ENCODE measurements at places on chromosomes 11 and 22.

GRCh38 chr11:2527621-2528291 lies 82.9 kb downstream of the KCNQ1 start:
- DNase-seq, result peak; percentile 15

- no peak for DNase-seq
These were observed 75.7 kb downstream of the SCUBE1 start for GRCh38 chr22:43267332-43267980.

DNA sequence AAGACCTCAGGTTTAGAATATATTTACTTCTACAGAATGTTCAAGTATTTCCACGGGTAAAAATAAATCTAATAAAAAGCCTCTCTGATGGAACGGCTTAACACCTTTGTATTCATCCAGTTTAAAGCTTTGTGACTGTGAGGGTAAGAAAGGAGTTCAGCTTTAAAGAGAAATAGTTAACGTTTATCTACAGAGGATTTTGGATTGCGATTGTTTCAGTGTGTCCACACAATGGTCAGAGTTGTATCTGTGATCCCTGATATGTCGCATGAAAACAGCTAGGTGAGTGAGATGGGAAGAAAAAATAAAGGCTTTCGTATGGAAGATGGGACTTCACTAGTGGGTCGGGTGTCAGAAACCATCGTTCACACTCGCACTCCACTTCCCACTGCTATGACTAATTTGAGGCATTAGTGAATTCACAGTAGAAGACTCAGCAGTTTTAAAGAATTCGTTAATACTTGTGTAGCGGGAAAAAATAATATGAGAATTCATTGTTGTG lies 1.6 kb downstream of the APLP2 start:
- DNase-seq, result no peak

- DNase-seq, result no peak
These were observed 25.6 kb downstream of the PARVB start for GRCh38 chr22:44049486-44050231.

GRCh38 chr22:36759481-36760159 lies 16.3 kb downstream of the IFT27 start:
- DNase-seq, result no peak

DNA sequence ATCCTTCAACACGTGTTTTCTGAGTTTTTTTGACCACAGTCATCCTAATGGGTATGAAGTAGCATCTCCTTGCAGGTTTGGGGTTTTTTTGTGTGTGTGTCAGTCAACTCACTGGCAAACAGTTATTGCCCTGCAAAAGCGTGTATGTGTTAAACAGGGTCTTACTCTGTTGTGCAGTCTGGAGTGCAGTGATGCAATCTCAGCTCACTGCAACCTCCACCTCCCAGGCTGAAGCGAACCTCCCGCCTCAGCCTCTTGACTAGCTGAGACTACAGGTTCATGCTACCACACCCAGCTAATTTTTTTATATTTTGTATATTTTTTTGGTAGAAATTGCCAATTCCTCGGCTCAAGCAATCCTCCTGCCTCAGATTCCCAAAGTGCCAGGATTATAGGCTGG lies 15.4 kb downstream of the CELSR1 start:
- DNase-seq, result no peak

GRCh38 chr11:17498475-17498874 lies 21.8 kb upstream of the ABCC8 start:
- DNase-seq, result no peak

DNA sequence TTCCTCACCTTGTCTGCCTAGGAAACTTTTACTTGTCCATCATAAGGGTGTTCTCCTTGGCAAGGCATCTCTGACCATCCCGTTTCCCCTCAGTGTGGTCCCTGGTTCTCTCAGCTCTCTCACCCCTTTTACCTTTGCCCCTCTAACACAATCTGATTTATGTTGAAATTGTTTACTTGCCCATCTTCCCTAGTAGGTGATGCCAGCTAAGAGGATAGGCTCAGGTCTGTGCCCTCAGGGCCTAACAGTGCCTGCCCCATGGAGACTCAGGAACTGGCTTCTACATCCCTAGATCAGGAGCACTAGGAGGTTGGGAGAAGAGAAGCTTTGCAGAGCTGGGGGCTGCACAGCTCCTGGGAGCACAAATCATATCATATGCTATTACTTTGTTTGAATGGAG lies 21.1 kb upstream of the ALG8 start:
- no peak for DNase-seq

GRCh38 chr11:89220684-89221339 lies 43.1 kb downstream of the TYR start:
- no peak for DNase-seq

DNA sequence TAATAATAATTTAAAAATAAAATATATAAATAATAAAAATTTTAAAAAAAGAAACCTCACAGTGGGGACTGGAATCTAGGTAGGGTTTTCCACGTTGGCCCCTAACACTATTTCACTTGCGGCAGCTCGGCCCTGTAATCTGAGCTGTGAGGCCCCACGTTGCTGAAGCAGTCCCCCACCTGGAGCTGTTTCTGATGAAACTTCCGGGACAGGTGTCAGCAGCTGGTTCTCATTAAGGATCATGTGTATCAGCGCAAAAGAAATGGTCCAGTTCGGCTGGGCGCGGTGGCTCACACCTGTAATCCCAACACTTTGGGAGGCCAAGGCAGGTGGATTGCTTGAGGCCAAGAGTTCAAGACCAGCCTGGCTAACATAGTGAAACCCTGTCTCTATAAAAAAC lies 17.3 kb downstream of the RHOD start:
- no peak for DNase-seq

DNA sequence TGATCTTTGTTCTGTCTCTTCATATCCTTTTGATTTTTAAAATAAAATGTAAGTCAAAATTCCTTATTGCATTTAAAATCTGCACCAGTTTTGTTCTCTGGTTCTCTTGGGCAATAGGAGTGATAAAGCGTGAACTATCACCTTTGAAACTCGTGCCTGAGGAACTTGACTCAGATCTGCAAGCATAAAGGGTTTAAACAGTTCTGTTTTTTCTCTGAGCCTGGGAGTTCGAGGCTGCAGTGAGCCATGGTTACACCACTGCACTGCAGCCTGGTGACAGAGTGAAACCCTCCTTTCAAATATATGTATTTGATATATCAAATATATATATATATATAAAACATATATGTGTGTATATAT lies 38.9 kb upstream of the CLMP start:
- DNase-seq, result no peak

DNA sequence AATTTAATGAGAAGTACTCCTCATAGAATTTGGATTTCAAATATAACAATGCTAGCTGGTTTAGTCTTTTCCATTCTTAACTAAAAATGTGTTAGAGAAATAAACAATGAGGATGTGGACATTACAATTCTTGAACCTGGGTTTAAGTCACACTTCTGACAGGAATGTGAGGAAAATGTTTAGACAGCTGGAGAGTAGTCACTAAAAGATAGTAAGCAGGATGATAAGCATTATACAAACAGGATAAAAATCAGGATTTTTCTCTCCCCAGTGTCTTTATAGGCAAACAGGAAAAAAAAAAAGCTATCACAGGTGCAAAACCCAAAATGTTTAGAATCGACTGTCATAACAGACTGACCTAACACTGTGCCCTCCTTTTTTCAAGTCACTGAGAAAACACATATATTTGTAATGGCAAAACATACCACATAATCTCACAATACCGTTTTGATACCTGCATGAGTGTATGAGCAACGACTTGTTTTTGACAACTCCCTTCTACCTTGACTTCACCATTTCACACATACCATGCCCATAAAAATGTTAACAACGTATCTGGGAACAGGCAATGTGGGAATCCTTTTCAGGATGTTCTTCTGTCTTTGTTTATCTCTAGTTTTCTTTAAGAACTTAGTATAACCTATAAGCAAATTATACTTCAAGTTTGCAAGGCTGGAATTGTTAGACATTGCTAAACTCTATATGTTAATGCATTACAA lies 242.0 kb downstream of the SBF2 start:
- DNase-seq, result no peak

DNA sequence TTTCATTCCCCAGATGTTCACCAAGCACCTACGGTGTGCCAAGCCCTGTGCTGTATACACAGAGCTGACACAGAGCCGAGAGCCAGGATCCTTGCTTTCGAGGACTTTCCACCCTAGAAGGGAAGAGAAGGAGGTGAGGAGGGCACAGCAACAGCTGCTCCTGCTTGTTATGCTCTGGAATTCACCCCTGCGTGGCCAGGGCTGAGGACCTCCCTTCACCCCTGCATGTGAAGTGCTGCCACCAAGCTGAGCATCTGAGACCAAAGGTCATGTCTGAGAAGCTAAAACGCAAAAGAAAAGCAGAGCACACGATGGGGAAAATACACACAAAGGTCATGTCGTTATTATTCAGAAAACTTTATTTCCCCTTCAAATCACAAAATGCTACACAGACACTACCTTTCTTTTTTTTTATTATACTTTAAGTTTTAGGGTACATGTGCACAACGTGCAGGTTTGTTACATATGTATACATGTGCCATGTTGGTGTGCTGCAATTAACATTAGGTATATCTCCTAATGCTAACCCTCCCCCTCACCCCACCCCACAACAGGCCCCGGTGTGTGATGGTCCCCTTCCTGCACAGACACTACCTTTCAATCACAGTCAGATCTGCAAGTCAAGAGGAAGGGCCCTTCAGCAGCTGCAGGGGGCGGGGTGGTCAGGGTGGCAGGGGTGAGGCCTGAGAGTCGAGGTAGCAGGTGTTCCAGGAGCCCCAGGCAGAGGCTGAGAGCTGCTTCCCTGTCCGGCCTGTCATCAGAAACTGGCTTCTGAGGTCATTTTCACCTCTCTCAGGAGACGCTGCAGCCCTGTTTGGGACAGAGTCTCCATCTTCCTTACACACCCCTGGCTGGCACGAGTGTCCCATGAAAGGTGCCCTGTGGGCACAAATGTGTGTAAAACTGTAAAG lies 40.1 kb upstream of the PRR5 start:
- DNase-seq, result no peak

DNA sequence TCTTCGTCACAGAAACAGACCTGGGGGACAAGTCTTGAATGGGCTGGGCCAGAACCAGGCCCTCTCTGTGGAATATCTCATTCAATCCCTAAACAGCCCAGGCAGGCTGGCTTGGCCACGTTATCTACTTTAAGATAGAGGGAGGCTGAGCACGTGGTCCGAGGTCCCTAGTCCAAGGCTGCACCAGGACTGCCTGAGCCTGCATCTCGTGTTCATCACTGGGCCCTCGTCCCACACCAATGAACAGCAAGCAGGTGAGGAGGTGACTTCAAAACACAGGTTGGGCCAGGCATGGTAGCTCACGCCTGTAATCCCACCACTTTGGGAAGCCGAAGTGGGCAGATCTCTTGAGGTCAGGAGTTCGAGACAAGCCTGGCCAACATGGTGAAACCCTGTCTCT lies 20.3 kb upstream of the FGF3 start:
- DNase-seq, result no peak

DNA sequence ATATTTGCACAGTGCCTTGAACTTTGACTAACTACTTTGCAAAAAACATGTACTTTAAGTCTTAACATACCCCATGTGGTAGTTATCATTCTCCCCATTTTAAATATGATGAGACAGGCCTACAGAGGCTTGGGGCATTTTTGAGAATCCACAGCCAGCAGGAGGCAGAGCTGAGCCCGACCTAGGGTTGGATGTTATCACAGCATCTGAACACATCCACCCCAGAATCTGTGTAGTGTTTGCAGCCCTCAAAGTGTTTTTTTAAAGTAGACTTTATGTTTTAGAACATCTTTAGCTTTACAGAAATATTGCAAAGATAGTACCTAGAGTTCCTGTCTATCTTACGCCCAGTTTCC lies 17.6 kb downstream of the OTOG start:
- DNase-seq, result no peak

GRCh38 chr11:6345366-6345765 lies 25.1 kb upstream of the CAVIN3 start:
- no peak for DNase-seq

- no peak for DNase-seq
These were observed 6.6 kb downstream of the OR51F1 start for GRCh38 chr11:4763096-4763495.

DNA sequence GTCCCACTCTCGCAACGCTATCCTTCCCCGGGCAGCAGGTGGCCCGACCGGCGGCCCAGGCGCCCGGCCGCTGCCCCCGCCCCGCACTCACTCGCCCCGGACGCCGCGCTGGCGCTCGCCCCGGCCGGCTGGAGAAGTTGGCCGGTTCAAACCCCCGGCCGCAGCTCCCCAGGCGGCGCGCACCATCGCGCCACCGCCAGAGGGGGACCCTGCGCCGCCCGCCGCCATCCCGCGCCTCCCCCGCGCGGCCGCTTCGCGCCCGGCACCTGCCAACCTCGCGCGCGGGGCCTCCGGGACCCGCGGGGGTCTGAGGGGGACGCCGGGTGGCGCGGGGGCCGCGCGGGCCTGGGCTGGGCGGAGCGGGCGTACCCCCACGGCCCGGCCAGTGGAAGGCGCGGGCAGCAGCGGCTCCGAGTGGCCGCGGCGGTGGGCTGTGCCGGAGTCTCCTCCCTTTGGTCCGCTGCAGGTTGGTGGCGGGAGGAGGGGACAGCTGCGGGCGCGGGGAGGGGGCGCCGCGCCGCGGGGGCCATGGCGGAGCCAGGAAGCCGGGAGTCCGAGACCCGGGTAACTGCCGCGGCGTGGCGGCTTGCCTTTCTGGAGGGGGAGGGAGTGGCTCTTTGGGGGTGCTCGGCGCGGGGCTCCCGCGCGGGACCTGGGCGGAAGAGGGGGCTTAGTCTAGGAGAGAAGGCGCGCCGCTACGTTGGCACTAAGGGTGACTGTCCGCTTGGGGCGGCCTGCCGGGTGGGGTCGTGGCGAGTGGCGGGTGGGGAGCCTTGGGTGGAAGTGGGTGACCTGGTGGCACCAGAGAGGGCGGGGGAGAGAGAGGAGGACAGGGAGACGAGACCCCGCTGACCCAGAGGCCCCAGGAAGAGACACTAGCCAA lies at the start of the genes MPST and TST:
Gene MPST, plus strand, starts transcription at position 434 of the 883 bp plus-strand sequence. Its CDS starts 95 bp downstream, at position 529.
Gene TST, minus strand, starts transcription at position 139 of the 883 bp plus-strand sequence. CDS start 715 bp downstream, outside the sequence.
- DNase-seq, result peak; percentile 60

DNA sequence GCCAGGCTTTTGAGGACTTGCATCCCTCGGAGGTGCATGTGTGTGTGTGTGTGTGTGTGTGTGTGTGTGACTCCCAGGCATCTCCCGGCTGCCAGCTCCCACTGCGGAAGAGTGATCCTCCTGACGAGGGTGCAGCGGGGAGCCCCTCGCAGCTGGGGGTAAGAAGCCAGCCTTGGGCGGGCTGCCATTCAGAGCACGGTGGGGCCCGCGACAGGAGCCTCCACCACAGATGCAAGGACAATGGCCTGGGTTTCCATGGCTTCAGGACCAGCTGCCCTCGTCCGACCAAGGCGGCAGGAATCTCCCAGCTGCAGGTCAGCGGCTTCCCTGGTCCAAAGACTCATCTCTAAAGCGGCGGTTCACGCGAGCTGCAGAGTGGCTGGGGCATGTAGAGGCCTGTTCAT lies 908.5 kb downstream of the BRD1 start:
- DNase-seq, result no peak

GRCh38 chr11:125494031-125494360 lies 2.1 kb downstream of the FEZ1 start:
- no peak for DNase-seq

DNA sequence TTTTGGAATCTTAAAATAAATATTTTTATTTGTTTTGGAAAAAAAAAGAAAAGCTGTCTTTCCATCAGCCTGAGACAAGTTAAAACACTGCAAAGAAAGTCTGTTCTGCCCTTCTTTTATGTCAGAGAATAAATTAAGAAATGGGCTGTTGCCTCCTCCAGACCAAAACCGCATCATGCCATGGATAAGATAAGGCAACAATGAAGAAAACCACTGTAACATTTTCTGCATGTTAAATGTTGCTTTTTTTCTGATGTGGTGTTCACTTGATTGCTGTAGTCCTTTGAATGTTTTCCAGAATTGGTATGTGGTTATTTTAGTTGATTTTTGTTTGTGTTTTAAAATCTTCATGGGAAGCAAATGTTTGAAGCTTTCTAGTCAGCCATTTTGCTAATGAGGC lies 319.2 kb upstream of the CNTN5 start:
- no peak for DNase-seq

GRCh38 chr11:113148076-113148475 lies 166.3 kb upstream of the TTC12 start:
- DNase-seq, result no peak

Measured in activated T-cell treated with anti-CD3 and anti-CD28 coated beads, Interleukin-2, amount 50 U/mL, for 1 hour (primary cell).